OCI-LY7 (cell line): ENCODE measurements at places on chromosomes 4 and X.

- no peak for DNase-seq
These were observed 69.8 kb upstream of the FAT4 start for GRCh38 chr4:125244848-125245450.

GRCh38 chrX:38489341-38489740 lies 72.0 kb upstream of the TSPAN7 start:
- no peak for DNase-seq

DNA sequence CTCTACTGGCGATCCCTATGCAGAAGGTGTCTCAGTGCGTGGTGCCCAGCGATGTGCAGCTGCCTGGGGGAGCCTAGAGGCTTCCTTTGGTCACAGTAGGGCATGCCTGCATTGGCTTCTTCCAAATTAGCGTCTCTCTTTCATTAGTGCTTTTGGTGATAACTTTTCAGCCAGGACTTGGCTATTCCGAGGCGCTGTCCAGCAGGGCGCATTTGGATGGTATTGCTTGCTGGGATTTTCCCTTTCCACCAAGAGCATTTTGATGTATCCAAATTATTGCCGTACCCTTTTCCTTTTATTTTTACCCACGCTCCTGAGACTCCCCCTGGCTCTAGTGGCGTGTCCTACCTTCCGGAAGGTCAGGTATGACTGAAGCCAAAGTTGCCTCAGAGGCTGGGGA lies 101.4 kb downstream of the SORCS2 start:
- DNase-seq = no peak

DNA sequence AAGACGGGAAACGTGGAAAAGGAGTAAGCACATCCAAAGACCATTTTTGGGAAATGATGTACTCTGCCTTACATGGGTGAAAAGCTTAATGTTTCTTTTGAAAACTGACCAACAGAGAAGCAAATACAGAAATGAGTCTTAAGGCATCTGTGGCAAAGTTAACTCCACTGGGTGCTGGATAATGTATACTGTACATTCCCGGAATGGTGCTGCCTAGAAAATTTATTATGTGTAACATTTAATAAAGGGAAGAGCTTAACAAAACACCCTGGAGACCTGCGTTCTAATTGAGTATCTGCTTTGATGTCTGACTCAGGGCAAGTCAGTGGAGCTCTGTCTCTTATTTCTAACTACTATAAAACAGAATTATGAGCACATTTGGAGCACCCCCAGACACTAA lies 230.2 kb downstream of the MID1 start:
- no peak for DNase-seq

- DNase-seq = no peak
These were observed 86.3 kb downstream of the SMARCA5 start for GRCh38 chr4:143599827-143600226.
